Stimulated activated CD8-positive, alpha-beta memory T cell treated with anti-CD3 and anti-CD28 coated beads, Interleukin-12 subunit alpha, Interleukin-12 subunit beta, amount 100 ng/mL, for 4 hours (primary cell): ENCODE measurements at places on chromosomes 1 and 21.

DNA sequence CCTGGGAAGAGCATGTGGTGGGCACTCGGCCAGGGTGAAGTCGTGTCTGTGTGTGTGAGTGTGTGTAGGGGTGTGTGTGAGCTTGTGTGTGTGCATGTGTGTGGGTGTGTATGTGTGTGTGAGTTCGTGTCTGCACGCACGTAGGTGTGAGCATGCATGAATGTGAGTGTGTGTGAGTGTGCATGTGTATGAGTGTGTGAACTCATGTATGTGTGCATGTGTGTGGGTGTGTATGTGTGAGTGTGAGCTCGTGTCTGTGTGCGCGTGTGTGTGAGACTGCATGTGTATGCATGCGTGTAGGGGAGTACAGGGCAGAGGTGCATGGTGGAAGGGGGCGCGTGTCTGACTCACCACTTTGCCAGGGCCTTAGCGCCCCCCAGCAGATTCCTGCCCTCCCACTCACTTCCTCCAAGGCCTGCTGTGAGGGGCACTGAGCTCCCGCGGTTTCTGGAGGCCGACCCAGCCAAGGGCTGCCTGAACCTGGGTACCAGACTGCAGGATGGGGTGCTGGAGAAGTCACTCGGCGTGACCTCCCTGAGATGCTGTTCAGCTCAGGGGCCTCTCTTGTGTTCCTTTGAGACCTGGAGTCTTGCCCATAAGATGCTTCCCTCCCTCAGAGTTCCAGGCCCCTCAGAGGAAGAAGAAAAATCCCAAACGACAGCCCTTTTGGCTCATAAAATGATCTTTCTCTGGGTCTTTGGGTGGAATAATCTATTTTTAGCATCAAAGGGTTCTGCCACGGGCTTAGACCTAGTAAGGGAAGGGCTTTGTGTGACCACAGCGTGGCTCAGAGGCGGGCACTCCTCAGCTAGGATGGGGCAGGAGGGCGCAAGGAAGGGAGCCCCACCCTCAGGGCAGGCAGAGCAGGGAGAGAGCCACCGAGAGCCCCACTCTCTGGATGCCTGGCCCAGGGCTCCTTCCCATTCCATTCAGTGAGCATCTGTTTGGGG, 41.1 kb upstream of the RUNX3 start:
- DNase-seq = no peak

DNA sequence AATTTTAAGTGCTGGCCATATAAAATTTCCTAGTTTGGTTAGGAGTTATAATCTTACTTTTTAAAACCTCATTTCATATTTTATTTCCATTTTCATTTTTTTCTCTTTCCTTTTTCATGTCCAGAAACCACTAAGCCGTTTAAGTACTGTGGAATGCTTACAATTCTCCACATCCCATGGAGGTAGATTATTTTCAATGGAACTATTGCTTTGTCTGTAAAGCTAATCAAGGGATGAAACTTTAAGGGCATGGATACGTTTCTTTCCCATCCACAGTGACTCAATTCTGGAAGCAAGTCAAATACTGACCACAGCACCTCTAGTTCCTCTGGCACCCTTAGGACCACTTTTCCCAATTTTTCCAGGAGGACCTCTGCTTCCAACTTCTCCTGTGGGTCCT, 139.1 kb upstream of the ZNHIT6 start:
- no peak for DNase-seq

DNA sequence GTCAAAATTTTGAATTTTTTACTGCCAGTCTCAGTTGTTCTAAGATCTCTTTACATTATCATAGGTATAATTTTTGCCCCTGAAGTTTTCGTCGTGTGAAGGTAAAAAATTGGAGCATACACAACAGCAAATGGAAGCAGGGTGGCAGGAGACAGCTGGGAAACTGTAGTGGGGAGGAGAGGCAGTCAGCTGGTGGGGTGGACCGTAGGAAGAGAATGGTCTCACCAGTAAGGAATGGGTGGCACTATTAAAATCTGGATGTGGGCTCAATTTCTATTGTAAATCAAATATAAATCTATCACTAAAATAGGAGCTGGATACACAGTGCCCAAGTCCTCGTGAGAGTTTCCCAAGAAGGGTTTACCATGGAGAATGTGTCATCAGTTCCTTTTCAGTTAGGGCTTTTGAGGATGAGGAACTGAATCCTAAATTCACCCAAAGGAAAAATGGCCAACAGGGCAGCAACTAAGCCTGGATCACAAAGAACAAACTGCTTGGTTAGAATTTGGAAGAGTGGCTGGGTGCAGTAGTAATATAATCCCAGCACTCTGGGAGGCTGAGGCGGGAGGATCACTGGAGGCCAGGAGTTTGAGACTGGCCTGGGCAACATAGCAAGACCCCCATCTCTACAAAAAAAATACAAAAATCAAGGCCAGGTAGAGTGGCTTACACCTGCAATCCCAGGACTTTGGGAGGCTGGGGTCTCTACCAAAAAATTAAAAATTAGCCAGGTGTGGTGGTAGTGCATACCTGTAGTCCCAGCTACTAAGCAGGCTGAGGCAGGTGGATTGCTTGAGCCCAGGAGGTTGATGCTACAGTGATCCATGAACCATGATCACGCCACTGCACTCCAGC, 10.5 kb upstream of the IRF2BP2 start:
- no peak for DNase-seq

DNA sequence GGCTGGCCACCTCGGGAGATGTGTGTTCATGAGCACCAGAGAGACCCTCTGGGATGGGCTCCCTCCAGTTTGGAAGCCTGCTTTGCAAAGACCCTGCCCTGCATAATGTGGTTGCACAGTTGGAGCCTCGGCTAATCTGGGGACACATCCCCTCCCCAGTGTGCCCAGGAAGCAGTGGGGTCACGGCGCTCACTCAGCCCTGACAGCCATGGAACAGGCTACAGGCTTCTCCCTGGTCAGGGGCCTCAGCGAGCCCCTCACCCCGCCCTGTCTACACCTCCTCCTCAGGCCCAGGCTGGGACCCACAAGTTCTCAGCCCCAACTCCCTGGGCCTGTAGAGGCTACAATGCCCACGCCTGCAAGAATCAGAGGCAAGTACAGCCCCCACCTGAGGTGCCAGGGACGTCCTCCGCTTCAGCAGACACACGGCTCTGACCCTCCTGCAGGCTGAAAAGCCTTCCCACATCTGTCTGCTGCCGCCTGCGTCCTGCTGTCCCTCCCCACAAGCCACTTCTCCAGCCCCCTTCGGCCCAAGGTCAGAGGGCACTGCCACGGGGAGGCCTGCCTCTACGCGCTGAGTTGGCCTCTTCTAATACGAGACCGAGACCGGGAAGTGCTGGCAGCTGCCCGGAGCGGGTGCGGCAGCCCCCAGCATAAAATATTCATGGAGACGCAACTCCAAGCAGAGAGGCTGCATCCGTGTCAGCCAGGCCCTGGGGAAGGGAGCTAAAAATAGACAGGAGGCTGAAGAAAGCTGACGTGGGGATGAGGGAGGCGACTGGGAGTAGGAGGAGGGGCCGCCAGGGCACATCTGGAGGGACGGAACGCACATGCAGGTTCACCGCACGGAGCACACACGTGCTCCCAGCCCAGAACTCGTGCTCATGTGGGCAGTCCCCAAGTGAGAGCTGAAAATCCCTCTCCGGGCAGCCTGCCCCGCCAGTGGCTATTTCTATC, 15.2 kb upstream of the GPR153 start:
- DNase-seq = no peak

- DNase-seq = no peak
Observed at GRCh38 chr1:69592341-69592740, 24.6 kb downstream of the LRRC7 start.

DNA sequence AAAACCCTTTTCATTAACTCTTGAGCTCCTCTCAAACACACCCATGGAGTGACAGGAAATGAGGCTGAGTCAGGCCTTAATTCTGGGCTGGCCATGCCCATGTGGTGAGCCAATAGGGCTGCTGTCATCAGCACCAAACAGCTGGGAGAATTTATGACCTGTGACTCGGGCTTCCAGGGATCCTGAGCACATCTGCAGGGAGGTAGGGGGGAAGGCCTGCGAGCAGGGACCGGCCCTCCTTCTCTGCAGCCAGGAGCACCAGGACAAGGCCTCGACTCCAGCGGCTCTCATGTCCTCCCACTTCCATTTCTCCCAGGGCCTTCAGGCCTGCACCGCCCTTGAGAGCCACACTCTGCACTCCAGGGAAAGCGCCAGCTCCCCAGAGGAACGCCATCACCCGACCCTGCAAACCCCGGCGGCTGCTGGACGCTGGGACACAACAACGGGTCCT, 14.6 kb downstream of the RIPK4 start:
- no peak for DNase-seq

DNA sequence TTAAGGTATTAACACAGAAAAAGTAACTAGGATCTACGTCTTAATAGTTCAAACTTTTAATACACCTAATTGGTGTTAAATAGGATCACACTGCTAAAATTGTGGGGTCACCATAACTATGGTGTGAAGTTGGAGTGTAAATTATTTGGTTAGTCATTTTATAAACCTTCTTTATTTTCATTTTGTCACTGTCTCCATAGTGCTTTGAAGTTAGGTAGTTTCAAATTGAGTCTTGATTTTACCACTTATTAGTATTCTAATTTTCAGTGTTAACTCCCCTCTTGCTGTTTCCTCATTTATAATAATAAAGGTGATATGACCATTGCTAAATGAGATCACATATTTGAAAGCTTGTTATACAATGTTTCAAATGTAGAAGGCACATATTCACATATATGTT, 738.1 kb upstream of the CHRM3 start:
- DNase-seq = no peak

DNA sequence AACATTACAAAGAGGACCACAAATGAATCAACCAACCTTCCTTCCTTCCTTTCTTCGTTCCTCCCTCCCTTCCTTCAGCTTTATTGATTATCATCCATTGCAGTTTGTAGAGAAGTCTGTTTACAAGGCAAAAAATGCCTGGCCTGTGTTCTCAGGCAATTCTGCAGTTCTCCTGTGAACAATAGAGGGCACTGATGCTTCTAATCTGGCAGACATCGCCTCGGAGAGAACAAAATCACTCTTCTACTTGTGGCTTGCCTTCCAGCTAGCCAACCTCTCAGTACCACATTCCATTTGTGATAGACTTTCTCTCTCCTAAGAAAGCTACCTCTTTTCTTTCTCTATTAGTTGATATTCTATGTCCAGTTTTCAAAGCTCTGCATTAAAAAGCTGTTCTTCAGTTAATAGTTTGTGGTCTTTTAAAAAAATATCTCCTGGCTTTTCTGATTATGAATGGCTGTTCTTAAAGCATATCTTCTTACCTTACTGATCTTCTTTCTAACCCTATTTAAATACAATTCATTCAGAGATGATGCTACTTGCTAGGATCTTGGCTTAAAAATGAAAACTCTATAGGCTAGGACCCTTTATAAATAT, 26.9 kb upstream of the ESRRG start:
- no peak for DNase-seq

DNA sequence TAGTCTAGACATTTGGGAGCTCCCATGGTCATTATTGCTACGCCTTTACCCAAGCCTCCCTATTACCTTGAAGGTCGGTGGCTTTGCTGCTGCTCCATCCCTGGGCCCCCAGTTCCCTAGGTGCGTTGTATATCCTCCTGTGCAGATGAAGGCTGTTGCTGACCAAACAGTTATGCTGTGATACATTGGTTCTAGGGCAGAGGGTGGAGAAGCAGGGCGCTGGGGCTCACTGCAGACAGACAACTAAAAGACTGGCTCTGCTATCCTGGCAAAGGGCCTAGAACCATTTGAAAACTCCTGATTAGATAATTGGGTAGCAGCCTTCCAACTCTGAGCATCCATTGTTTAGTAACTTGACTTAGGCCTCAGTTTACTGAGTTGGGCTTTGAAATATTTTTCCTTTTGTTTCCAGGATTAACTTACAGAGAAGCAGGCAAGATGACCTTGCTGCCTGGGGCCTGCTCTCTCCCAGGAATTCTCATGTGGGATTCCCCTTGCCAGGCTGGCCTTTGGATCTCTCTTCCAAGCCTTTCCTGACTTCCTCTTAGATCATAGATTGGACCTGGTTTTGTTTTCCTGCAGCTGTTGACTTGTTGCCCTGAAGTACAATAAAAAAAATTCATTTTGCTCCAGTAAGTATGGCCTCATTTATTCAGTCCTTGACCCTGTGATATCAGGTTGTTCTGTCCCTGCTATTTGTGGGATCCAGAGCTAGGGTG, 15.5 kb downstream of the CHI3L2 start:
- no peak for DNase-seq

GRCh38 chr1:966704-967300, 520 bp downstream of the PLEKHN1 start:
- DNase-seq = peak; percentile 75

DNA sequence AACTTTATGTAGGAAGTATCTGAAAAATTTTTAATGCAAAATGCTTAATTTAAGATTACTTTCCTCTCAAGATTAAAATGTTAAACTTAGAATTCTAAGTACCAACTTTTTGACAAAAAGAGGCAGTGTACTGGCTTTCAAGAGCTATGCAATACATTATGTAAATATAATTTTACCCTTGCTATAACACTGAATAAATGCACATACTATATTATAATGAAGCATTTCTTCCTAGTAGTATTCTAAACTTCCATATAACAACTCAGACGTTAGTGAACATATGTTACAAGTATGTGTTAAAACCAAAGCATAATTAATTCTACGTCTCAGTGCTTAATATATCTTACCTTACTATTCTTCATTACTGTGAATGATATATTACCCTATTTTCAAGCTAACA, 58.5 kb downstream of the RGS21 start:
- no peak for DNase-seq

DNA sequence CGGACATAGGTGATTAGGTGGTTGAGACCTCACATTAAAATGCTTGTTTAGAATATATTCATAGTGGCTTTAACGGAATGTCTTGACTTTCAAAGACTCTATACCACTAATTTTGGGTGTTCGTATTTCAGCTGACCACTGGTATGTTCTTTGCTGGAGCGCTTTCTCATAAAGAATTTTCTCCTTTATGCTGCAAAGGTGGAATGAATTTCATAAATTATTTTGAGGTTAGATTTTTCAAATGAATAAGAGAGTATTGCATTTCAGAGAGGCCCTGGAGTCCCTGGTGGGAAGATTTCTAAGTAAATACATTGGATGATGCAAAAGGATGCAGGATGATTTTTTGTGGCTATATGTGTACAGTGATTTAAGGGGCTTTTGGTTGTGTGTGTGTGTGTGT, 55.8 kb downstream of the HUNK start:
- no peak for DNase-seq

- DNase-seq = no peak
Observed at GRCh38 chr1:9151328-9151860, 22.5 kb upstream of the GPR157 start.

DNA sequence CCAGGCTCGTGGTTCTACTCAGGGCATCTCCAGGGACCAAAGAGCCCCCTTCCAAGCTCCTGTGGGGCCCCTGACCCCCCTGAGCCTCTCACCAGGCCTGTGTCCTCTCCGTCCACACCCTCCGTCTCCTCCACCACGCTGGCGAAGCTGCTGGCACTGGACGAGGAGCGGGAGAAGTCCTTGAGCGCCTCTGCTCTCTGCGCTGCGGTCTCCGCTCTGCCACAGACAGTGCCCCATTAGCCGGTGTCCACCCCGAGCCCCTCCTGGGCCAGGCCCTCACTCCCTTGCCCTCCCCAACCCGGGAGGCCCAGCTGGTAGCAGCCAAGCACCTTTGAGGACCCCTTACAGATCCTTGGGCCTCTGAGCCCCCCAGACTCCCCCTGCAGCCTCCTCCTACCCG, 69.8 kb downstream of the RAP1GAP start:
- DNase-seq = no peak

- no peak for DNase-seq
Observed at GRCh38 chr1:194442901-194443575, 1256.6 kb upstream of the B3GALT2 start.

GRCh38 chr1:34373912-34374311, 197.2 kb downstream of the C1orf94 start:
- no peak for DNase-seq

- no peak for DNase-seq
Observed at GRCh38 chr1:225768662-225769426, 8.8 kb upstream of the SRP9 start.
